ENCODE measurements at places on chromosomes 11 and 22.

- DNase-seq = peak; percentile 89
Measured at GRCh38 chr22:24703101-24703500, 71.4 kb downstream of the PIWIL3 start.

- no peak for DNase-seq
Measured at GRCh38 chr11:2328656-2329354, 27.0 kb downstream of the TSPAN32 start.

DNA sequence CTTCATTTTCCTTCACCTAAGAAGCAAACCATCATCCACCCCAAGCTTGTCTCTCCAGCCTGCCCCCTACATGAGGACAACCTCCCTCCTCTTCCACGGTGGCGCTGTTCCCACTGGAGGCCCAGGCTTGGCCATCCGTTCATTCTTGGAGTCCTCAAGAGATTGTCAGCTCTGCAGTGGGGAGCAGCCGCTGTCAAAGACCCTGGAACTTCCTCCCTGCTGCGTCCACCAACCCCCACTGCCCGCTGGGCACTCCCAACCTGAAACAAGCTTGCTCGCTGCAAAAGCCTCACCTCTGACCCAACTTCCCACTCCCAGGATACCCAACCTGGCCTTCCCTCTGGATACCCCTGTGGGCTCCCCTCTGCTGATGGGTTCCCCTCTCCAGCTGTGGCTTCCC lies 10.4 kb upstream of the CD81 start:
- no peak for DNase-seq

DNA sequence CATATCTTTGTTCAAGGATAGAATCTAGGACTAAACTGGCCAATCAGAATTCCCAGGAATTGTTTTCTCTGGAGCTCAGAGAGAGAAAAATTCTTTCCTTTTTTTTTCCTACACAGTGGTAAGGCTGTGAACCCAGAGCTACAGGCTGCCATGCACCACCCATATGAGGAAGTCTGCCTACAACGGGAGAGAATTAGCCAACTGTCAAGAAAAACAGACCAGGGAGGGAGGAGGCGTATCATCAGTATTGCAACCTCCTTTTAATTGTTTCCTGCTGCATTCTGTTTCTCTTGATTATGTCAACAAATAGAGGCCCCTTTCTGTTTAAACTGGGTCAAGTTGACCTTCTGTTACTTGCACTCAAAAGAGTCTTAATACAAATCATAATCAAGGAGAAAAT lies 176.5 kb upstream of the UBASH3B start:
- no peak for DNase-seq

DNA sequence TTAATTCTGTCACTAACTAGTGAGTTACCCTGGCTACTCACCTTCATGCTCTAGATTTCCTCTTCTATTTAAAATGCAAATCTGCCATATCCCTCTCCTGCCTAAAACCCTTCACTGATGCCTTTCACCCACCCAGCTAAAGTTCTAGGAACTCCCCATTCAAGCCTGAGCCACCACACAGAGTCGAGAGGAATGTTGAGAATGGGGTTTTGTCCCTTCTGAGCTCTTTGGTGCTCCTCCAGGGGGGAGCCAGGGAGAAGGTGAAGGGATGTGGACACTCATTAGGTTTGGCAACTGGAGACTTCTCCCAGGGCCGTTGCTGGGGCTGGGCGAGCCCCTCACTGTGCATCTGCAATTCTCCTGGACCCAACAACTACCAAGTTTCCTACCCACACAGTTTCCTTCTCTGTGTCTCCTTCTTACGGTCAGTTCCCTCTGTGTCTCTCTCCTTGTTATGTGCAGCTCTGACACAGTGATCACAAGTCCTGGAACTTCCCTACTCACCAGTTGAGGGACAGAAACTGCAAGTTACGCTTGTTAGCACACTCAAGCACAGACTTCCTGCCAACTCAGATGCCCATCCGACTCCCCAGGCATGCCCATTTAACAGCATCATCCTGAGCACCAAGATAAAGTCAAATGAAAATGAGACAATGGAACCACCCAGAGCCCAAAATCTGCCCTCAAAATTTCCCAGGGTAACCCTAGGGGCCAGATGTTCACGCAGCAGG lies 6.5 kb upstream of the IL10RA start:
- no peak for DNase-seq

DNA sequence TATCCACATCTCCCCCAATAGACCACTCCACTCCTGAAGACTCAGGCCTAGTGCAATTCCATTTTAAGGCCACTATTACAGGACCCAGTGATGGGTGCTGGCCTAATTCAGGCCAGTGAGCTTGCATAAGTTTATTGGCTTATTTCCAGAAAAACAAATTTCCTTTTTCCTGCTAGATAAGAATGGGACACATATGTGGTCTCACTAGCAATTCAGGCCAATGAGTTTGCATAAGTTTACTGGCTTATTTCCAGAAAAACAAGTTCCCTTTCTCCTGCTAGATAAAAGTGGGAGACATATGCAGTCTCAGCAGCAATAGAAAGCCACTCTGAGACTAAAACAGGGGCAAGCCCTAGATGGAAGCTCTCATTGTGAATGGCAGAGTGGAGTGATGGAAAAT lies 22.4 kb downstream of the ADM start:
- no peak for DNase-seq

GRCh38 chr11:35029979-35030682 lies 108.8 kb upstream of the CD44 start:
- no peak for DNase-seq

DNA sequence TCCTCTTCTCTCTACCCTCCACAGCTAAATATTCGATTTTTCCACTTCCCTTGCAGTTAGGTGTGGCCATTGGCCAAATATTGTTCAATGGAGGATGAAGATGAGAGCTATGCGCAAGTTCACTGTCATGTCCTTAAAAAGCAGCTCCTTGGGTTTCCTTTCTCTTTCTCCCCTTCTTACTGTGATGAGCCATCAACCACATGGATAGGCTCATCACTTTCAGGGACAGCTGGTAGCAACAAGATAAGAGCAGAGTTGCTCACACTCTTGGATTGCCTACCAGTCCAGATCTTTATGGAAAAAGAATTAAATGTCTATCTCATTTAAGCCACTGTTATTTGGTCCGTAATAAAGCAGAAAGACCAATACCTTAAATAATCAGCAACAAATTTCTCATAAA lies 377.0 kb downstream of the DDX10 start:
- no peak for DNase-seq

DNA sequence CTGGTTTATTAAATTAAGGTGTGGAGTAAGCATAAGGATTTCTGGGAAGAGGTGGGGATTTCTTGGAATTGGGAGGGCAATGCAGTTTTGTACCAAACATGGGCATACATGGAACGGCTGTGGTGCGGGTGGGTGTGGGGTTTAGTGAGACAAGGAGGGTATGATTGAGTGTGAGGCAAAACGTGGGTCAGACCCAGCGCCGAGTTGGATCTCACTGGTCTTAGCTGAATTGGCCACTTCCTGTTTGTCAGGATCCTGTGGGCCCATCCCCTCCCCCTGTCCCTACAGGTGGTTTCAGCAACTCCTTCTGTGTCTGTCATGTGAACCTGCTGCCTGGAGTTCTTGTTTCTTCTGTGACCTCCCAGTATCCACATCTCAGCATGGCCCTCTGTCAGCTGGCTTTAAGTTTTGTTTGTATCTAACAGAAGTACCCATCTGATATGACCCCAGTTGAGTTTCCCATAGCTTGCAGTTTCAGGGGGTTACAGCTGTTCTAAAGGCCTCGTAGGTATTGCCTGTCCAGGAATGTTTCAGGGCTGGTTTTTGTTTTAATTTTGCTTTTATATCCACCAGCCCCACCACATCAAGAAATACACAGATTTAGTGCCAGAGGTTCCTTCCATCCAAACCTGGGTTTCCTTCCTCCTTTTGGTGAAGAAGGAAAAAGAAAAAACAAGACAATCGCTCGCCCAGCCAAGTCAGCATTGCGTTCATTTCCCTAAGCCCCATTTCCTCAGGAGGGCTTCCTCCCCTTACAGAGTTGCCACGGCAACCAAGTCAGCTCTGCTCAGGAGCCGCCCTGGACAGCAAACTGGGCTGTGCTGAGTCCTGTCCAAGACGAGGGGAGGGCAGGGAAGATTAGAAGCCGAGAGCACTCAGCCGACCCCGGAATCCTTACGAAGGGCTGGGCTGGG lies 6.0 kb downstream of the APOL1 start:
- no peak for DNase-seq

DNA sequence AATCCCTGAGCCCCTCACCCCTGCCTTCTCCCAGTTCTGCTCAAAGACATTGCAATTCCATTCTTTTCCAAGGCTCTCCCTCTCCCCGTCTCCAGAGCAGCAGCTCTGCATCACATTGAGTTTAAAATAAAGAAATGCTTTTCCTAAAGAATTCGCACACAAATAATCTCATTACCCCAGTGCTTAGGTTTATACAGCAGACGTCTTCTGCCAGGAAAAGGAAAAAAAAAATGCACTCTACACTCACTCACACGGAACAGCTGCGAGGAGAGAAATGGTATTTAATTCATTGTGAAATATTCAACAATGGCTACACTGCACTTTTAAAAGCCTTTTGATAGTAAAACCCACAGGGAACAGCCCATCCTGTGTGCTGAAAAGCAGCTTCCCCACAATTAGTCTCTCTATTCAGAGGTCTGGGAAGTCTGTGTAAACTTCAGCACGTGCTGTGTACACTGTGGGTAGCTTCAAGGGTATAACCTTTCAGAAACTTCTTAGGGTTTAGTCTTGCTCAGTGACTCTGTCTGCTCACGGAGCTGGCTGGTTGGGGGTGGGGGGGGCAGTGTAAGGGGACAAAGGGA lies 42.8 kb downstream of the ETS1 start:
- peak; percentile 74 for DNase-seq

DNA sequence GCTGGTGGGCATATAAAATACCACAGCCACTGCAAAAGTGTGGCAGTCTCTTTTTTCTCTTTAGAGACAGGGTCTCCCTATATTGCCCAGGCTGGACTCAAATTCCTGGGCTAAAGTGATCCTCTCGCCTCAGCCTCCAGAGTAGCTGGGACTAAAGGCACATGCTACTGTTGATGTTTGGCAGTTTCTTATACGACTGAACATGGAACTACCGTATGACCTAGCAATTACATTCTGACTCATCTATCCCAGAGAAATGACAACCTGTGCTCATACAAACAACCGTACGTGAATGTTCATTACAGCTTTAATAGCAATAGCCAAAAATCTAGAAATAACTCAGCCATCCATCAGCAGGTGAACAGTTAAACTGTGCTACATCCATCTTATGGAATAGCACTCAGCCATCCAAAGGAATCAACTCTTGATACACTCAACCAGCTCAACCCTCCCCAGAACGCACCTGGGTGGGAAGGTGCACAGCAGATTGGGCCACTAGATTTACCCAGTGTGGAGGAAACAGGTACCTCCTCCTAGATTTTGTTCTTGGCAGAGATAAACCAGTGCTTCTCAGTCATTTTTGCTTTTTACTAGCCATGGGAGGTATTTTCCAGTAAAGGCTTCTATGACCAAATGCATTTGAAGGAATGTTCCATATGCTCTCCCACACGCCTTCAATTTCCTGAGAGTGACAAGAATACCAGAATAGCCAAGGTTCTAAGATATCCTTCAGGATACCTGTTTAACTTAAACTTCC lies 130.5 kb downstream of the MED15 start:
- no peak for DNase-seq

DNA sequence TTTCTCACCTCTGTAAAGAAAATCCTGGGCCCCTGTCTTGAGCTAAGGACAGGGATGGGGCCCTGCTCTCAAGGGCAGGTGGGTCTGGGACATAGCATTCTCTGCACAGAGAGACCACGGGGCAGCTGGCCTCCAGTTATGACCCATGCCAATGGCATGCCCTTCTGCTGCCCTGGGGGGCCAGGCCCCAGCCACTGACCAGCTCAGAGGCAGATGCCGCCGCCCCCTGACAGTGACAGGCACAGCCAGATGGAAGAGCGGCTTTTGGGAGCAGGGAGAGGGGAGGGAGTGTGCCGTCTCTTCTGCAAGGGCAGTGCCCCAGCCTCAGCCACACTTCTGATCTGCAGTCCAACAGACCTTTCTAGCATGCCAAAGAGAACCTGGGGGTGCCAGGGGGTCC lies 114.8 kb upstream of the NAV2 start:
- no peak for DNase-seq

DNA sequence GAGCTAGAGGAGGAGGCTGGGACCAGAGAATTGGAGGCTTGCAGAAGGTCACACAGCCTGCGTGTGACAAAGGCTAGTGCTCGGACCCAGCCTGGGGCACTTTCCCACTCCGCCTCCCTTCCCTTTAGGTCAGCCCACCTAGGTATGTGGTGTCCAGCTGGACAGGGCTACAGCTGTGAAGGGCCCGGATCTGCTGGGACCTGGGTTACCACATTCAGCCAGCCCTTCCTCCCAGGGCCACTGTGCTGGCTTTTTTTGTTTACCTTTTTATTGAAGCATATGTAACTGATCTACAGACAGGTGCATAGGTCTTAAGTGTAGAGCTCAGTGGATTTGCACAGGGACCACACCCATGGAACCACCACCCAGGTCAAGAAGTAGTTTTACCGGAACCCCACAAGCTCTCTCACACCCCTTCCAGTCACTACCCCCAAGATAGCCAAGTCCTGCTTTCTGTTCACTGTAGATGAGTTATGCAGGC lies 8.7 kb downstream of the CAPN5 start:
- no peak for DNase-seq

DNA sequence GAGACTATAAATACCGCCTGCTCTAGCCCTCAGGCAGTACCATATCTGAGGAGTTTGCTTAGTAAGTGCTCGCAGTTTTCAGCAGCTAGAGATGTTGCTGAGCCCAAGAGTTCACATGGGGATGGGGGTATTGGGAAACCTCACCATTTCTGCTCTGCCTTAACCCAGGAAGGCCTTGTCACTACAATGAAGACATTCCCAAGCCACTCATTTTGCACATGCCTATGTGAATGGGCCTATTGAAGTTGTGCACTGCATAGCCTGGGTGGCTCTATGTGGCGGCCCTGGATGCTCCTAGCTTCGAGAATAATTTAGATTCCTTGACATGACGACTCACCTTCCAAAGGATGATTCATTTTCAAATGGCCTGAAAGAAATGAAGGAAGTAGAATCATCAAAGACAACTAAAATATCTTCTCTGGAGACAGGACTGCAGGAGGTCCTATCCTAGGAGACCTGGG lies 163.4 kb downstream of the ADAMTS15 start:
- DNase-seq = no peak

Measured in COLO829 (cell line).